ENCODE measurements at places on chromosomes 1 and 21.

- DNase-seq, result no peak
These were observed 73.3 kb downstream of the TNFSF18 start for GRCh38 chr1:172977296-172978017.

- no peak for DNase-seq
These were observed 62.4 kb downstream of the BACH1 start for GRCh38 chr21:29360799-29361765.

DNA sequence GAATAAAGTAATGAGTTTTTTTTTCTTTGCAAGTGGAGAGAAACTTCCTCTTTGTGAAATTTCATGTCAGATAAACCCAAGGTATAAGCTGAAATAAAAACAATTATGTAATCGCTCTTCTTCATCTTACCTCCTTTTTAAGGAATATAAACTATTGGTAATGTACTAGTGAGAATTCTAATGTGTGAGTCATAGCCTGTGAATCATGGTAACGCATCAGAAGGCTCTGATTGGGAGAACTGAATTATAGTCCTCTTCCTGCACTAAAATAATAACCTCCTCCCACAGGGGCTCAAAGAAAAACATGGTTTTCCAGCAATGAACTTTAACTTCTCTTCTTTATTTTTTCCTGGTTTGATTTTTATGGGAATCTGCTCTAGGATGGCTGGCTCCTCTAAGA lies 57.1 kb upstream of the COX20 start:
- DNase-seq, result peak; percentile 25

DNA sequence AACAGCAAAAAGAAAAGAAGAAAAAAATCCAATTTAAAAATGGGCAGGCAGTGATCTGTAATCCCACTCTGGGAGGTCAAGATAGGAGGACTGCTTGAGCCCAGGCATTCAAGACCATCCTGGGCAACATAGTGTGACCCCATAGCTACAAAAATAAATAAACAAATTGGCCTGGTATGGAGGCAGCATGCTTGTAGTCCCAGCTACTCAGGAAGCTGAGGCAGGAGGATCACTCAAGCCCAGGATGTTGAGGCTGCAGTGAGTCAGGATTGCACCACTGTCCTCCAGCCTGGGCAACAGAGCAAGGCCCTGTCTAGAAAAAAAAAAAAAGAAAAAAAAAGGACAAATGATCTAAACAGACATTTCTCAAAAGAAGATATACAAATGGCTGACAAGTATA lies 99.6 kb downstream of the EIF4G3 start:
- DNase-seq, result no peak

GRCh38 chr1:168386949-168387586 lies 106.4 kb downstream of the TBX19 start:
- peak; percentile 53 for DNase-seq

GRCh38 chr21:15058854-15059263 lies 5.9 kb downstream of the NRIP1 start:
- no peak for DNase-seq

- DNase-seq, result peak; percentile 92
These were observed at the start of gene C1orf116 for GRCh38 chr1:207032528-207033017. TSS of gene C1orf116 (minus strand) at chr1:207032756. CDS start at chr1:207027598, 5,158 bp downstream.

GRCh38 chr1:36506276-36506920 lies 23.7 kb upstream of the CSF3R start:
- DNase-seq, result no peak

- DNase-seq, result peak; percentile 49
These were observed 17.6 kb downstream of the FCRL4 start for GRCh38 chr1:157580179-157580827.

GRCh38 chr1:91603409-91603808 lies 102.8 kb downstream of the CDC7 start:
- DNase-seq, result no peak

GRCh38 chr1:47813970-47814369 lies 183.2 kb downstream of the TRABD2B start:
- DNase-seq, result no peak

DNA sequence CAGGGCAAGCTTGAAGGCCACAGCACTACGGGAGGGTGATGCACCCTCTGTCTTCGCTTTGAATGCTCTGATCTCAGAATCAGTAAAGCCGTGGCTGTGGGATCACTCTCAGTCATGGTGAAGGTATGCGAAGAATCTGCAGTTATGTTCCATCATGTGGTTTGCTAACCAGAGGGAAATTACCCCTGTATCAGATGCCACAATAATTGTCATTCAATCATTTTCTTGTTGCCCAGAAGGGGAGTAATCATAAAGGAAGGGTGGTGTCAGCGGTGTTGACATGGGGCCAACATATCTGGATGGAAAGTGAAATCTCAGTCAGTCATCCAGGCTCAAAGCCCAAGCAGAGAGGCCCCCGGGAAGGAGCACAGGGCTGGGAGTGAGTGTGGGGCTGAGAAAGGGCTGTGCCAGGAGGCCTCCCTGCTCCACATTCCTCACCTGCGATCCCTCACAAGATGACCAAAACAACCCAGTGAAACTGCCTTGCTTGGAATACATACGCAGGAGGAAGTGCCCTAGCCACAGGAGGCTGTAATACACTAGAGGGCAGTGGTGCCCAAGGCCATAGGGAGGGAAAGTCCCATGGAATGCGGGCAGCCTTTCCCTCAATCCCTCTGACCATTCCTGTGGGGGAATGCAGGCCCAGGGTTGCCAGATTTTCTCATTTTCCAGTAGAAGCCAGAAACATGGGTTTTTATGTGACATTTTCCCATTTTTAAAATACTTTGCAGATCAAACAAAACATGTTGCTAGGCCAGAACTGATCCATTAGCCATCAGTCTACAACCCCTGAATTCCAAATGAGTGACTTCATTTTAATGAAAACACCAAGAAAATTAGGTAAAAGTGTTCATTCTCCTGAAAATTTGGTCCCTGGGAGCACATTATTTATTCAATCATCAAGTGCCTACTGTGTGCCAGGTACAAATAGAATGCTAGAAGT lies 95.7 kb upstream of the VANGL1 start:
- peak; percentile 93 for DNase-seq

DNA sequence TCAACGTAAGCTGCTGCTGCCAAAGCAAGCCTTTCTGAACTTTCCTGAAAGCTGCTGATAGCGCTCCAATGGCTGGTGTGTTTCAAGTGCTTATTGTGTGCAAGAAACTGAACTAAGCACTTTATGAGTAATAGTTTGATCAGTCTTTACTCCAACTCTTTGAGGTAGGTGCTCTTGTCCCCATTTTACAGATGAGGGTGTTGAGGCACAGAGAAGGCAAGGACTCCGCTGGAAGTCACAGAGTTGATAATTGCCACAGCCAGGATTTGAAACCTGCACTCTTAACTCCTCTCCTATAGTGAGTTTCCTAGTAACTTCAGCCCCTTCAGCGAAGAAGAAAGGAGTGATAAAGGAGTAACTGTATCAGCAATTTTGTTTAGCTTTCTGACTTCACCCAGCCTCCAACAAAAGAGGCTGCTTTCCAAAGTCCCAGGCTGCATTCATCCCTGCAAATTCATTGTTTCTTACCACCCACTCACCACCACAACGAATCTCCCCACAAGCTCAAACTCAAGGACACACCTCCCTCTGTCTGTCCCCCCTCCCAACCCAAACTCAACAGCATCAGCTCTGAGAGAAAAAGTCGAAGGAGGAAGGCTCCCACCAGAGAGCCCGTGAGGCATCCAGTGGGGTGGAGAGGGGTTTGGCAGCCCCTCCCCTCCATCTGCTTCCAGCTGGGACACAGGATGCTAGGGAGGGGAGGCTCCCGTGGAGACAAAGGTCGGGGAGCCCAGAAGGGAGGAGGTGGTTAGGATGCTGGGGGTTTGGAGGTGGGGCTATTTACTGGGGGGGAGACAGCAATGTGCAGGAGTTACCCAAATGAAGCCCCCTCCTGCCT lies 139.6 kb downstream of the NAV1 start:
- no peak for DNase-seq

GRCh38 chr1:202673531-202673930 lies 36.7 kb downstream of the SYT2 start:
- no peak for DNase-seq

GRCh38 chr21:46411236-46411635 lies 47.5 kb upstream of the DIP2A start:
- DNase-seq, result no peak

DNA sequence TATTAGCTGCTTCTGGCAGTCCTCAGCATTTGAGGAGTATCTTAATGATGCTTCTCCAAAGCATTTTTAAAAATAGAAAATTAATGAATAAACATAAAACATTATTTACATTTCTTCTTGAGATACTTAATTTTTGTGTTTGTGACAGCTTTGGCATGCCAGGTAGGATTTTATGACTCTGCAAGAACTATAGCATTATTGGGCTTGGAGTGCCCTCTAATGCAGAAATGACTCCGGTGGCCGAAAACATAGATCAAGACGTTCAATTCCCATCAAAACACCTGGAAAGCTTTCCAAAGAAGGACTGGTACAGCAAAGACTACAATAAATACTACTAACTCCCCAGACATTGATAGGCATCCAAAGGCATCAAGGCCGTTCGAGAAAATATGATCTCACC lies 366.4 kb upstream of the CXADR start:
- DNase-seq, result no peak

GRCh38 chr1:64895500-64895899 lies 70.8 kb downstream of the JAK1 start:
- no peak for DNase-seq

DNA sequence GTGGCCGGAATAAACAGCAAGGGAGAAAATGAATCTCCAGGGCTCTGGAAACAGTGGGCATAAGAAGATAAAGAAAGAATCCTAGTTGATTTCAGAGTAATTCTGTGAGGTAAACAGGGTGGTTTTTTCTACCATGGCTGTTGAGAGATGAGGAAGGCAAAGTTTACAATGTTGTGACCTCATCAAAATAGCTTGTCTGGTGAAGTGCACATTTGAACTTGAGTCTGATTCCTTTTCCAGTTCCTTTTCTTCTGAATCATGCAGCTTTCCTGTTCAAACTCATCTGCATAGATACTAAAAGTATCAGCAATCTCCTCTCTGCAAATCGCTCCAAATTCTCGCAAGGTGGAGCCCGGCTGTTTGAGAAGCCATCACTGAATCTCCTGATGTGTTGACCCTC lies 161.7 kb downstream of the PLPP3 start:
- no peak for DNase-seq

DNA sequence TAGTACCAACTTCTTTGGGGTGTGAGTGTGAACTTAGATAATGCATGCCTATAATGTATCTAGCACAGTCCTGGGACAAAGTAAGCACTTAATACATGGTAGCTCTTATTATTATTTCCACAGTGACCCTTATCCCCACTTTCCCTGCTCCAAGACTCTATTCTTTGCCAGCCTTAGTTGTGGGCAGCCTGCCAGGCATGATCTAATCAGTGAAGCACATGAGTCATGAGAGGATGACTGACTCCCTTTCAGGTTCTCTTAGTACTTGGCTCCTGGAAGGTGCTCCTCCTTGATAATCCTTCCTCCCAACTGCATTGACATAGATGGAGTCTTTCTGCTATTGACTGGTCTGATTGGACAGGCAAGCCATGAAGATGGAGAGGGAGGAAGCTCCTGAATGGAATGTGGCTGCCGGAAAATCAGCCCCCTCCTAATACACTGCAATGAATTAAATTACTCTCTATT lies 17.4 kb upstream of the GNG12 start:
- DNase-seq, result no peak

DNA sequence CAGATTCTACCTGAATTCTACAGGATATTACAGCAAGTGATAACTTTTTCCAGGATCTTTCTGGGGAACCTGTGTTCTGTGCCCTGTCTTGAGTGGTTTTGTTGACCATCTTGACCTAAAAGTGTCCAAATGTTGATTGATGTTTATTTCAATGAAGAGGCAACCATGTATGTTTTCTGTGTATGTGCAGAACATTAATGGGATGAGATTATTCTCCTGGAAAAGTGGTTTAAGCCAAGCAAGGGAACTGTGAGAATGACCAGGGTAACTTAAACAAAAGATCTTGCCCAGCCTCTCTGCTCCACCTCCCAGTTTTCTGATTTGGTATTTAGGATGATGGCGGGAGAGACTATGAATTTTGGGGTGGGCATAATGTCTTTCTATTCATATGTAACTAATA lies 1.0 kb upstream of the SAMD13 start:
- DNase-seq, result no peak

DNA sequence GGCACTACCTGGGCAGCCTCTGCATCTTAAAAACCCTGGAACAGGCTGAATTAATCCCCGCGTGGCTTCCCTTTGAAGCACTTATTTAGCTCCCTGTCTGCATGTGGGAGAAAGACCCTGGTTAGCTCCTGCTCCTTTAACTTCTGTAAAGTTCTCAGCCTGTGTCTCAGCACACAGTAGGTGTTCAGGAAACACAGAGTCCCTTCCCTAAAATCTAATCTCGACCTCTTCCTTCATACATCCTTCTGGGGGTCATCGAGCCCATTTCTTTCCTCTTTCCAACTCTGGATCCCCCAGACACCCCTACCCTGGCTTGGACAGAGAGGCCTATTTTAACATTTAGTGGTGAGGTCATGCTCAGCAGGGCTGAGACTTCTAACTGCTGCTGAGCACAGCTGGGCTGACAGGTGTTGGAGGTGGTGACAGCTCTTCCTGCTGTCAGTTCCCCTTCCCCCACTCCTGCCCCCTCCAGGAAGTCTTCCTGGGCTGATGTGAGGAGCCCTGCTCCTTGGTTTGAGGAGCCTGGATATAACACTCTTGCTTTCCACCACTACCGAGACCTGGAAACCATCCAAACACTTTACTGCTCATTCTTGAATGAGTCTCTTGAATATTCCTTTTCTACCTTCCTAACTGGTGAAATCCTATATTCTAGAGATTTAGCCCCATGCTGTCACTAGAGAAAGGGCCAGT lies 5.3 kb downstream of the E2F2 start:
- no peak for DNase-seq

GRCh38 chr1:110384581-110385321 lies 6.1 kb downstream of the SLC16A4 start:
- DNase-seq, result no peak

- DNase-seq, result peak; percentile 4
These were observed 55.9 kb downstream of the GON4L start for GRCh38 chr1:155801149-155801548.

DNA sequence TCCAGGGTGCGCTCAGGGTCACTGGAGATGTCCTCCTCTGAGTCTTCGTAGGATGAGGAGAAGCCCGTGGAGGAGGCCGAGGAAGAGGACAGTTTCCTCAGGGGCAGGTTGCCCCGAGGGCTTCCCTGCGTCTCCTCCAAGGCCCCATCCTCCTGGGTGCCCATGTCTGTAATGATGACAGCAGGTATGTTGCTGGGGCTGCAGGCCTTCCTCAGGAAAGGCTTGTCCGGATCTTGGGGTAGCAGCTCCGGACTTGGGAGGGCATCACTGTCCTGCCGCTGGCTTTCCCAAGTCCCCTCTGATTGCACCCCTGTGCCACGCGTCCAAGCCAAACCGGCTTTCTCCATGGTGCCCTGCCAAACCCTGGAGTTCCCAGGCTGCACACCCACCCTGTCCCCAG lies 3.5 kb downstream of the ITPKB start:
- DNase-seq, result no peak

- DNase-seq, result no peak
These were observed 55.2 kb upstream of the GPR88 start for GRCh38 chr1:100482748-100483147.
